ENCODE measurements at places on chromosomes 13 and 19. TPM values are rescaled to one million over a fixed set of nuclear protein-coding genes. Genes with fewer than 3 reads are reported as not detected.

GRCh38 chr19:6970443-6970842 lies 50.8 kb downstream of the MBD3L2B start:
- ATAC-seq = no peak

- no peak for ATAC-seq
These were observed 3.9 kb downstream of the DNAJB1 start for GRCh38 chr19:14514215-14514863.

DNA sequence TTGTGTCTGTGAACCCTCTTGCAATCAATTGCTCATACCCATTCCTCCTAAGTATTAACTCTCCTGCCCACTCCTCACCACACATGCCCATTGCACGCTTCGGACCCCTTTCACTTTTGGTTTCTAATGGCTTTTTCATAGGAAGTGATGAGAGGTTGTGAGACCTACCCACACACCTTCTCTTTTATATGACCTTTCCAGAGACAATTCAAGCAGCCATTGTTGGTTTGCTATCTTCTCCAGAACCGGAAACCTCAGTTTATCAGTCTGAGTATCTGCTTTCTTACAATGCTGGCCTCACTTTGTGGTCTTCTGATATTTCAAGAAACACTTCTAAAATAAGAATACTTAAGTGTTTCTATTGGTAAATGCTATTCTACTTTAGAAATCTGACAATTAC lies 1550.8 kb upstream of the SLC10A2 start:
- ATAC-seq = no peak

DNA sequence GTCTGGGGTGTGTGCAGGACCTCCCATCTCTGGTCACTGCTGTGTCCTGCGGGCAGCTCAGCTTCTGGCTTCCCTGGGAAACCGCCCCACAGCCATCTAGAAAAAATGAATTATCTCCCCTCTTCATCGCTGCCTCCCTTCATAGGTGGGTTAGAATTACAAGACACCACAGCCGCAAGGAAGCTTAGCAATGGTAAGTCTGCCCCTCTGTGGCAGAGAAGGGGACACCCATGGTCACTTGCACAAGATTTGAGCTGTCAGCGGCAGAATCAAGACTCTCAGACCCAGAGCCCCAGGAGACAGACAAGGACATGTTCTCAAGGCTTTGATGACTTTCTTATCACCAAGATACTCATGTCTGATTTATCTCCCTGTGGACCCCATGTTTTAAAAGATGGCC lies 110.8 kb upstream of the PABPC3 start:
- no peak for ATAC-seq

DNA sequence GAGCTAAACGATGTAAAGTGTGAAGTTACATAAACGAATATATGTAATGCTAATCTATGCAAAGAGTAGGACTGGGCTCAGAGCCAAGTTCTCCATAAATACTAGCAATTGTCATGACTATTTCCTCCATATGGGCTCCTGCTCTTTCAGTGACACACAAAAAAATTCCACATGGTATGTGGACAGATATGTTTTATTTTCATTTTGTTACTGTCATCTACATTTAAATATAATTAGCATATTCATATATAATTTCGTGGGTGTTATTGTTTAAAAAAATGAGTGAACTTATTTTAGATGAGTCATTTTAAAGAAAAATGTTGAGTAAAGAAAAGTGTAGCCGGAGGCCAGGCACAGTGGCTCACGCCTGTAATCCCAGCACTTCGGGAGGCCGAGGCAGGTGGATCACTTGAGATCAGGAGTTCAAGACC lies 5.0 kb upstream of the IGSF23 start:
- ATAC-seq = no peak

- ATAC-seq = no peak
These were observed 23.2 kb upstream of the CYP2A13 start for GRCh38 chr19:41064974-41065569.

DNA sequence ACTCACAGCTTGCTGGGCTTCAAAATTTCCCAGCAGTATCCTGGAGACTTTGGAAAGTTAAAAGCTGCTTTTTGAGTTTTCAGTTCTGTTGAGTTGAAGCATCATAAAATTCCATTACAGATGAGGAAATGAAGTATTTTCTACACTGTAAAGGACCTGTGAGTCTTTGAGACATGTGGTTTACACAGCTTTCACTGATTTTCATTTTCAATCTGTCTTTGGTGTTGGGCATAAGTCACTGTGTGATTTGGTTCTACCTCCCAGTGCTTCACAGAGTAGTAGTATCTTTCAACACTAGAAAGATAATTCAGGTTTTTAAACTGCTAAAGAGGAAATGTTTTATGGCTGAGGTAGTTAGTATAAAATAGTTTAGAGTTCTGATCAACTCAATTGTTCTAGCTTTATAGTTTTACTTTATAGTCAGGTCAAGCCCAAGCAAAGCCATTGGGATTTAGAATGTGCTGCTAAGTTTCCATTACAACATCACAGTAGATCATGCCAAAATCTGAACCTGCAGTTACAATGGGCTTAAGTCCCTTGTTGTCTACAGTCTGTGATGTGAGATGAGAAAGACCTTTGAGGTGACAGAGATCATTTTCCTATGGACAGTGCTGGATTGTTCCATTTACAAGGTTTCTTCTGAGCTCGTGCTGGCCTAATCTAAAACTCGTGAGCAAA lies 161.6 kb downstream of the FLT1 start:
- ATAC-seq = no peak

DNA sequence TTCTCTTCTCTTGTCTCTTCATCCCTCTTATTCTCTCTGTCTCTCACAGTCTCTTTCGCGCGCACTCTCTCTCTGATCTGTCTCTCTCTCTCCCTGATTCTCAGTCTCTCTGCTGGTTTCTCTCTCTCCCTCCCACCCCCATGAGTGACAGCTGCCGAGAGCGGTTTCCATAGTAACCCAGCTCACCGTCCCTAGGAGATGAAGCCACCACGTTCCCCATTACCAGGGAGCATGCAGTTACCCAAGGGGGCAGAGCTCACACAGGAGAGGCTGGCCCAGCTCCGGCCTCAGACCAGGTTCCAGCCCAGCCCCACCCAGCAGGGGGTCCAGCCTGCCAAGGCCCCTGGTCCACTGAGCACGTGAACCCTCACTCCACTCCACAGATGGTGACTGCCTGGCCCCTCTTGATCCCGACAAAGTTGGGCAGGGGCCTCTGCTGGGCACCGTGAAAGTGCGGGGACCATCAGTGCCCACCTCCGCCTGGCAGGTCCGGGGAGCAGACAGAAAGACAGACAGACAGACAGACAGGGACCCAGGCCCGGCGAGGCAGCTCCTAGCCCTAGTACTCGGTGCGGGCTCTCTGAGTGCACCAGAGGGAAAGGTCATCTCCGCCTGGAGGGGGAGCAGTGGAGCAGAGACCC lies 50.6 kb downstream of the CELF5 start:
- no peak for ATAC-seq

DNA sequence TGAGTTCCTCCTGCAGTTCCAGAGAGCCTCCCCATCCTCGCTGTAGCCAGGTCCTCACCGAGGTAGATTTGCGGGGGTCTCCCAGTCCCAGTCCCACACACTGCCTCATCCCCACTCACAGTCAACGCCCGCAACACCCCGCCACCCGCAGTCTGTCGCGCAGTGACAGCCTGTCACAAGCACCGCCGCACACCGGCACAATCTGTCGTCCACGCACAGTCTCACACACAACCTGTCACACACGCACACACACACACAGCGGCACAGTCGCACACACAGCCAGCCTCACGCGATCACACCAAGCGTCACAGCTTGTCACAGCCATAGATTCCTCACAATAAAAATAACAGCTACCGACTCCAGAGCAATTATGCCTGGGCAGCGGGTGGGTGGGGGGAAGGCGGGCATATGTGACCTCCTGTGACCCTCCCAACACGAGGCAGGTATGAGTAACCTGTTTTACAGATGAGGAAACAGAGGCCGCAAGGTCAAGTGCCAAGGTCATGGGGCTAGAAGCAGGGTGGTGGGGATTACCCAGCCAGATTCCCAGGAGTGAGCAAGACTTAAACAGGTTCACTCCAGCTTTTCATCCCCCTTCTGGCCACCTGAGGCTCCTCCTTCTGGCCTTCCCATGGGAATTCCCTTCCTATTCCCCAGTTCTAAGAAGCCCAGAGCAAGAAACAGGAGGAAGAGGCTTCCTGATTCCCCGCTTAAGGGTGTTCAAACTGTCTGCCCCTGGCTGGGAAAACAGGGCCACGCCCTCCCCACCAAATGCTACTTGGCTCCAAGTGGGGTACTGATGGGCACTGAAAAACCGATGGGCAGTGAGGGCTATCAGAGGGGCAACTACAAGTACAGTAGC lies 13.9 kb downstream of the NFIX start:
- no peak for ATAC-seq

NAXD gene
- total RNA-seq = 21.0 TPM
